ENCODE measurements at places on chromosomes 11 and 22. TPM values are rescaled to one million over a fixed set of nuclear protein-coding genes. Genes with fewer than 3 reads are reported as not detected.

P4HA3 gene
- total RNA-seq: 0.71 TPM

GRCh38 chr11:134555510-134555909, 143.5 kb upstream of the B3GAT1 start:
- DNase-seq: peak; percentile 82

DNA sequence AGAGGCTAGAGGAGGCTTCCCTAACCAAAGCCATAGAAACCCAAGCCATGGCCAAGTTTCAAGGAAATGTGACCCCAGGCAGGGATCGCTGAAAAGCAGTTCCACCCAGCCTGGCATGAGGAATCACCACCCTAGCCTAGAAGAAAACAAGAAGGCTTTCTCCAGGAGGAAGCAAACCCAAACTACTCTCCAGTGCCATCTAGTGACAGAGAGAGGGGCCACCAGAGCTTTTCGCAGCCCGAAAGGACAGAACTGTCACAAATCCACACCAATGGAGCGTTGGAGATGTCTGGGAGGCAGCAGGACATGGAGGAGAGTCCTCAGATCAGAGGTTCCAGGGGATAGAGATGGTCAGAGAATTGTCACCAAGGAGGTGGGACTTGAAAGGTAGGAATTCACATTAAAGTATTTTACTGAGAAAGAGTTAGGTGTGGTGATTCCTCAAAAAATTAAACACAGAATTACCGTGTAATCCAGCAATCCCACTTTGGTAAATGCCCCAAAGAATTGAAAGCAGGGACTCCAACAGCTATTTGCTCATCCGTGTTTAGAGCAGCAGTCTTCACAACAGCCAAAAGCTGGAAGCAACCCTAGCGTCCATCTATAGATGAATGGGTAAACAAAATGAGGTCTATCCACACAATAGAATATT, 67.3 kb upstream of the NUP50 start:
- no peak for DNase-seq

GRCh38 chr11:1303973-1304372, 5.5 kb downstream of the TOLLIP start:
- peak; percentile 77 for DNase-seq

DNA sequence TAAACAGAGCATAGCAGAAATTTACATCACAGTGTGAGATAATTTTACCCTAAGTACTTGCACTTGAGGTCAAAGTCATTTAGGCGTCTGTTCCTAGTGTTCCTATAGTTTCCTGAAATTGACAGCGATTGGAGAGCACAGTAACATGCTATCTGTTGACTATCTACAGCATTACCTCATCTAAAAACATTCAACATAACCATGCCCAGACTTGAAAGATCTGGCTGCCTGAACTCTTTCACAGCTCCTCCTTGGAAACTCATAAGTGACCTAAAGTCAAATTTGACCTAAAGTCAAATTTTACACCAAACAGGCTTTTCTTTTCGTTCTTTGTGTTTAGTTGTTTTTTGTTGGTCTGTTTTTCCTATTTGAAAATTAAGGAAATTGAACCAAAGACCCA, 233.8 kb upstream of the UBASH3B start:
- DNase-seq: no peak

- DNase-seq: no peak
Measured at GRCh38 chr11:109806205-109806604, 287.0 kb upstream of the ZC3H12C start.

TMEM86A gene
- 3.6 TPM for total RNA-seq

GLYAT gene
- not detected for total RNA-seq

C11orf54 gene
- total RNA-seq: 27.7 TPM

PIK3C2A gene
- 62.1 TPM for total RNA-seq

- no peak for DNase-seq
Measured at GRCh38 chr22:38959590-38959989, 2.2 kb downstream of the APOBEC3A start.

PGA4 gene
- 1.1 TPM for total RNA-seq

DNA sequence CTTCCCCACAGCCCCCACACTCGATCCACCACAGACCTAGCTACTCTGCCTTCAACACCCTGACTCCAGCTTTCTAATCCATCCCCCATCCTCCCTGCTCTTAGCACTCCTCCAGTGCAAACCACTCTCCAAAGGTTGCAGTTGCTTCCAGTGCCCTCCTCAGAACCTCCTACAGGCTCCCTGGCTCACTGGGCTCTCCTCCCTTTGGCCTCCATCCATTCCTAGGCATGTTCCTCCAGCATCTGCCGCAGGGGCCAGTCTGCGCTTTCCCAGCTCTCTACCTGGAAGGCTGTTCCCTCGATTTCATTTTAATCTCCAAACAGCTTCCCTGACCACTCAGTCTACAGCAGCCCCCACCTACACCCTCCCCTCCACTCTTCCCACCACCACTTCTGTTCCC, 133.8 kb downstream of the SPATA19 start:
- no peak for DNase-seq

ANKK1 gene
- 0.83 TPM for total RNA-seq

PRR33 gene
- not detected for total RNA-seq

CBX6 gene
- total RNA-seq: 139 TPM

DNA sequence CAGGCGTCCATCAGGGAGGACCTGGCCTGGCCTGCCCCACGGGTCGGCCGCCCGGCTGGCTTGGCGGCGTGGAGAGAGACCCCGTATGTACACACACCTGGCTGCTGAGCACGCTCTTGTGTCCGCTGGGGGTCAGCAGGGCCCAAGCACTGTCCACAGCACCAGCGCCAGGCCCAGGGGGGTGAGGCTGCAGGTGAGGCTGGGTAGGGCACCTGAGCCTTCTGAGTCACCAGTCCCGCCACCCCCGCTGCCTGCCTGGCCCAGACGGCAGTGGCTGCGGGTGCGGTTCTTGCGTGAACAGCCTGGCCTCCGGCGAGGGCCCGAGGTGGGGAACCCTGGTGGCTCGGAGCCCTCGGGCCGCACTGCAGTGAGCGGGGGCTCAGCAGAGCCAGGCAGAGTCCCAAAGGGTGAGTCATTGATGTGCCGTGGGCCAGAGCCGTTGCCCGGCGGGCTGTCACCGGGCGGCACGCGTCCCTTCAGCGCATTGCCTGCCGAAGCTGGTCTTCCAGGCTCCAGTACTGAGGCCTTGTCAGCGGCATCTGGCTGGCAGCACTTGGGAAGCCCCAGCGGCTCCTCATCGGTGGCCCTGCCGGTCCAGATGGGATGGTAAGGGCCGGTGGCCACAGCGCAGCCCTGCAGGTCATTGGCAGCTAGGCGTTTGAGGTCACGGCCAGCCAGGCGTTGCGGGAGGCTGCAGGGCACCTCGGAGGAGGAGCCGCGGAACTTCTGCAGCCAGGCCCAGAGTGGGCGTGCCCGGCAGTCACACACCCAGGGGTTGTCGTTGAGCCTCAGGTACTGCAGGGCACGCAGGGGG, 26.3 kb downstream of the RTN4R start:
- no peak for DNase-seq

GRCh38 chr22:45964372-45964771, 12.6 kb downstream of the WNT7B start:
- DNase-seq: no peak

DNA sequence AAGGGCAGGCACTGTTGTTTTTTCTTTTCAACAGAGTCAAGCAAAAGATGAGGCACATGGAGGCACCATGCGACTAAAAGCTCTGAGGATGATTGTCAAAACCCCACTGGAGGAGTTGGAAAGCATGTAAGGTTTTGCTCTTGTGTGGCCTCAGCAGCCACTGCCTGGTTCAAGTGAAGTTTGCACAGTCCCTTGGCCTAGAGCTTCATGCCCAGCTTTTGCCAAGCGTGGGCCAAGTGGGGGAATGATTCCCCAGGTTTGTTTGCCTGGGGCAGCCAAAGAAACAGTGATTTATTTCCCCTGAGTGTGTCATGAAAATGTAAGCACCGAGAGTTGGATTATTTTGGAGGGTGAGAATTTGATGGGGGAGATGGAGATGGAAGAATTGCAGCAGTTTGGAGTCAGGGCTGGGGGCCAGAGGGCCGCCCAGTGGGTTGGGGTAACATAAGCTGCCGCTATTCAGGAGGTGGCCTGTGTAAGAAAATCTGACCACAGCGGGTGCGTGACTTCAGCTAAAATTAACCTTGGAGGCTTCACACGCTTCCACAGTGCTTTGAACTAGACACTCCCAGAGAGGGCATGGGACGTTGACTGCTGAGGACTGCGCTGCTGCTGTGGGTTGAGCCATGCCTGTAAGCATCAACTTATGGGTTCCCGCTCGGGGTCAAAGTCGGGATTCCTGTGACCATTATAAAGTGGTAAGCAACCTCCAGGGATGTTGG, 100.7 kb downstream of the NAV2 start:
- DNase-seq: no peak

HEPACAM gene
- total RNA-seq: 1.1 TPM

DPAGT1 gene
- total RNA-seq: 28.7 TPM

ZBTB3 gene
- 8.4 TPM for total RNA-seq

- DNase-seq: no peak
Measured at GRCh38 chr11:93942176-93942575, 79.0 kb upstream of the HEPHL1 start.

- no peak for DNase-seq
Measured at GRCh38 chr11:12051287-12051662, 42.8 kb upstream of the DKK3 start.

All from esophagus muscularis mucosa (tissue), 4 donors.